ENCODE measurements at places on chromosomes 2 and 18. TPM values are rescaled to one million over a fixed set of nuclear protein-coding genes. Genes with fewer than 3 reads are reported as not detected.

Gene IHH
- not detected for total RNA-seq

Gene ZAP70
- total RNA-seq = not detected

Gene CXCR1
- not detected for total RNA-seq

Gene ST8SIA3
- total RNA-seq = not detected

Gene SPOPL
- total RNA-seq = 20.6 TPM

Gene POTEC
- total RNA-seq = under 0.01 TPM

Gene NTSR2
- not detected for total RNA-seq

Gene CAPN14
- total RNA-seq = under 0.01 TPM

Gene FAM228A
- total RNA-seq = 0.18 TPM

Gene CKAP2L
- total RNA-seq = 0.74 TPM

Gene ZSWIM2
- 0.09 TPM for total RNA-seq

Gene ABHD3
- 6.4 TPM for total RNA-seq

Gene AFF3
- total RNA-seq = 0.71 TPM
